Stimulated activated naive CD4-positive, alpha-beta T cell (primary cell): ENCODE measurements at places on chromosomes 6 and 20.

- no peak for DNase-seq
Observed at GRCh38 chr20:63215101-63216040, 560 bp downstream of the YTHDF1 start.

GRCh38 chr6:71478834-71479541 lies 190.4 kb downstream of the OGFRL1 start:
- DNase-seq, result no peak

DNA sequence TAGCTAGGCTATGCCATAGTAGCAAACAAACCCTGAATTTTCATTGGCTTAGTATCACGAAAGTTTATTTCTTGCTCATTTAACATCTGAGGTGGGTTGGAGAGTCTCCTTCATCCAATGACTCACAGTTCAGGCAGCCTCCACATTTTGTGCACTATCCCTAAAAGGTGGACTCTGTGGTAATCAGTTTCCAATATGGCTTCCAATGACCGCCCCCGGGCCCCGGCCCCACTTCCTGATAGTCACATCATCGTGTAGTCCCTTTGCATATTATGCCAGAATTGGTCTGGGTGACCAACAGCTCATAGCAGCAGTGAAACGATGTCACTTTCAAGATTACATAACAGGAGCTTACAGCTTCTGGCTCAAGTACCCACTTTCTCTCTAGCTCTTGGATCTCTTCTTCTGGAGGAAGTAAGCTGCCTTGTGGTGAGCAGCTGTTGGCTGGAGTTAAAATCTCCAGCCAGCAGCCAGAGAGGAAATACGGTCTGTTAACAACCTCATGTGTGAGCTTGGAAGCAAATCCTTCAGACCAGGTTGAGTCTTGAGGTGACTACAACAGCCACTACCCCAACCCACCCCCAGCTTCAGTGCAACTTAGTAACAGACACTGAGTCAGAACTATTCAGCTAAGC lies 7.8 kb downstream of the HCRTR2 start:
- DNase-seq, result no peak

DNA sequence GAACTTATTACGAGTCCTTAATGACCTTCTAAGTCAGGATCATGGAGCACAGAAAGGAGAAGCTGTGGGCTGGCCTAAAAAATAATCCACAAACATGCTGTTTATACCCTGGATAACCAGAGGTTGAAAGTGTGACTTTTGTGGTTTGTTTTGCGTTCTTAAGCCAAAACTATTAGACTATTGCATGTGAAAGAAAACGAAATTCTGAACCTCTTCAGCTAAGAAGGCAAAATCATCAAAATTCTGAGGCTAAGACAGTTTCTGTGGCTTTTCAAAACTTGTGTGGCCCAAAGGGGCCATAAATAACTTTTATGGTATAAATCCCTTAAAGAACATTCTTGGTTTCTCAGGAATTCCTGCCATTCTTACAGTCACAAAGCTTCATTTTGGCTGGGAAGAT lies 251.0 kb downstream of the UST start:
- DNase-seq, result no peak

DNA sequence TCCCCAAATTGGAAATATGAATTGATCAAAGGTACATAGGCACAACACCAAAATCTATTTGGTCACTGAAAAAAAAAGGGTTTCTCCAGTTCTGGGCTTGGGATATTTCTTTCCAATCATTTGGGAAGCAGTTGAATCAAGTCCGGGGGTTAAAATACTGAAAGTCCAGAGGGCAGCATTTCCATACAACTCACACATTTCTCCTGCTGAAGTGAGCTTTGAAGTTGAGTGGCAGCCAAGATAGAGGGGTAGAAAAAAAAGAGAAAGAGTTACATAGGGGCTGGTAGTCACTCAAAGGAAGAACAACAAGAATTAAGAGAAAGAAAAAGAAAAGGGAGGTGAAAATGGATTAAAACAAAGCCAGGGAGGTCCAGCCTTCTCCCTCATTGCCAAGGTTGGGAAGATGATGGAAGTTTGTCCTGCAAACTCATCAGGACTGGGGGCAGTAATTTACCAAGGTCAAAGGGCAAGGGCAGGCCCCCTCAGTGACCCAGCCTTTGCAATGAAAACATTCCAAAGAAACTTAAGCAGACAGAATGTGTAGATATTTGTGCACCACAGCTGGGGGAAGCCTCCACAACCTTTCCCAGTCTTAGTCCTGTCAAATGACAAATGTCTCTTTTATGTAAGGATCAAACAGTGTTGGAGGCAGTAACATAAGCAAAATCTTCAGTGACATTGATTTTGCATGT lies 525.3 kb upstream of the JARID2 start:
- DNase-seq, result no peak

DNA sequence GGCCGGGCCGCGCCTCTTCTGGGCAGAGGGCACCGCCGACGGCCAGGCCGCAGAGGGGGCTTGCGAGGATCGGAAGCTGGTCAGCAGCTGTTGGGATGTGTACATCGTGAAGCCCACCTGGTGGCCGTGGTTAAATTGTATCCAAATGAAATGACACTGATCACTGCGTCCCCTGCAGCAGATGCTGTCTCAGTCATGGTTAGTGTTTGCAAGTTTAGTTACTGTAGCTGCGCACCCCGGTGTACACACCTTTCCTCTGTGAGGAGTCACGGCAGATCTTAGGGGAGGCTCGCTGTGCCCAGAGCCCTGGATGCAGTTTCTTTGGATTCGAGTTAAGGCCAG lies 653 bp downstream of the NAA20 start:
- peak; percentile 48 for DNase-seq

DNA sequence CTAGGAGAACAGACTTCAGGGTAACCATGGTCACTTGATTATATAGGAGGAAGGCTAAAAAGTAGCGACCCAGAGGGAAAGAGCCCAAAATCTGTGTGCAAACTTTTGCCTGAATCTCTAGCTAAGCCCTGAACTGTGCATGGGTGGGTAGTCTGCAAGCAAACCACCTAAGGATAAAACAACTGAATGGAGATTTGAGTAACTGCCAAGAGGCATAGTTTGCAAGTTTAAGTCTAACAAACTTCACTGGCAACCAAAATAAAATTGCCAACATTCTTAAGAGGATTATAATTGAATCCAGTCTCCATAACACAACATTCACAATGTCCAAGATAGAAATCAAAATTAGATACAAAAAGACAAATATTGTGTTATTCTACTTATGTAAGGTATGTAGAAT lies 192.0 kb upstream of the PLN start:
- DNase-seq, result no peak

- DNase-seq, result no peak
Observed at GRCh38 chr6:16851044-16851540, 89.8 kb upstream of the ATXN1 start.

DNA sequence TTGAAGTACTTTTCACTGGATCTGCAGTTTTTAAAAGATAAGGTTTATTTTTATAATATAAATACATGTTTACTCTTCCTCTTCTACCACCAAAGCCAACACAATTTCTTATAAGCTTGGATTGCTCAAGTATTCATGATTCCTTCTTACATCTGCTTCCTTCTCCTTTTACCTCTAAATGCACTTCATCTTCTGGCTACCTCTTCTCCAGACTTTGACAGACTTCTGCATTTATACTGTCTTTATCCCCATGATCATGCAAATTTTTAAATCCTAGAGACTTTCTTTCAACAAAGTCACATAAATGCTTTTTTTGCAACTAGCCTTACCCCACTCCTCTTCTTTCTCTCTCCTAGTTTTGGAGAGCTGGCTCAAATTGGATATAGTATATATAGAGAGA lies 142.9 kb downstream of the TFAP2B start:
- DNase-seq, result no peak

GRCh38 chr6:102686461-102686860 lies 1293.0 kb downstream of the GRIK2 start:
- no peak for DNase-seq

- peak; percentile 41 for DNase-seq
Observed at GRCh38 chr20:62122654-62123449, 577 bp downstream of the LSM14B start.

GRCh38 chr6:144999127-144999526 lies 714.0 kb downstream of the UTRN start:
- DNase-seq, result no peak

GRCh38 chr6:116580198-116580597 lies 8.9 kb downstream of the RWDD1 start:
- no peak for DNase-seq

- no peak for DNase-seq
Observed at GRCh38 chr20:43365691-43366090, 92.0 kb upstream of the SRSF6 start.

GRCh38 chr6:26269531-26270485 lies 95.2 kb upstream of the BTN3A2 start:
- no peak for DNase-seq

GRCh38 chr6:17740559-17741220 lies 34.0 kb upstream of the NUP153 start:
- DNase-seq, result no peak

DNA sequence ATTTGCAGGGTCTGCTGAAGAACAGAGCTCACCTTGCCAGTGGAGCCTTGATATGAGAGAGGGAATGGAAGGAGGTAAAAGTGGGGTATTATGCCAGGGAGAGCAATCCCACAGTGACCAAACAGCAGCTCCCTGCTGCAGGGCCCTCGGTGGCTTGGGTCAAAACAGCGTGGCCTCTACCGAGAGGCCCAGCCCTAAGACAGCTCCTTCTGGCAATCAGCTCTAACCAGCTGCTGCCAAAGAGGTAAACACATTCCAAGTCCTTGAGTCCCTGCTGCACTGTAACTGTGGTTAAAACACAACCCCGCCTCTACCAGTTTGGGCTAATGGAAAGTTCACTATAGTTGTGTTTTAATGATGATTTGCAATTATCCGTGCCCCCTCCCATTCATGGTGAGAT lies 1.4 kb upstream of the DAAM2 start:
- no peak for DNase-seq

GRCh38 chr20:15863735-15864134 lies 709.5 kb downstream of the KIF16B start:
- DNase-seq, result no peak

DNA sequence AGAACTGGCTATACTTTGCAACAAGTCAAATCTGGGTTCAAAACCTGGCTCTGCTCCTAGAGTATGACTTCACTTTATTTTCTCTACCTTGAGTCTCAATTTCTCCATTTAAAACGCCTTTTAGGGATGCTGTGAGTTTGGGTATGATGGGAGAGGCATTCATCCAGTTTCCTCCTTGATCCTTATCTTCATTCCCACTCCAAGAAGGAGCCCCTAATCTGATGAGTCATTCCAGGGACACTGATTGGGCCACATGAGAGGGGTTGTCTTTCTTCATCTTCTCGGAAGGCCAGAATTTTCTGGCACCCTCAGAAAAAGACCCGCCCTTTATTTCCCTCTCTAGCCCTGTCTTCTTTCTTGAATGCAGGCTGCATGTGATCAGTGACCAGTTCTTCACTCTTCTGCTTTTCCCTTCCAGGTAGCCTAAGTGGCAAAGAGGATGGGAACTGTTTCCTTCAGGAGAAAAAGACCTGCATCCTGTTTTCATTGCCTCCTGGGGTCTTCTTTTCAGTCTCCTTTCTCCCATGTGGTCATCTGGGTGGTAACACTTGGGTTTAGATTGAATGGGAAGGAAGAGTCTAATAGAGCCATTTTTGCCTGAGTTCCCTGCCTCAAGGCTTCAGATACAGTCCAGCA lies 32.1 kb upstream of the PNRC1 start:
- no peak for DNase-seq

- no peak for DNase-seq
Observed at GRCh38 chr6:15290962-15291704, 45.3 kb downstream of the JARID2 start.

DNA sequence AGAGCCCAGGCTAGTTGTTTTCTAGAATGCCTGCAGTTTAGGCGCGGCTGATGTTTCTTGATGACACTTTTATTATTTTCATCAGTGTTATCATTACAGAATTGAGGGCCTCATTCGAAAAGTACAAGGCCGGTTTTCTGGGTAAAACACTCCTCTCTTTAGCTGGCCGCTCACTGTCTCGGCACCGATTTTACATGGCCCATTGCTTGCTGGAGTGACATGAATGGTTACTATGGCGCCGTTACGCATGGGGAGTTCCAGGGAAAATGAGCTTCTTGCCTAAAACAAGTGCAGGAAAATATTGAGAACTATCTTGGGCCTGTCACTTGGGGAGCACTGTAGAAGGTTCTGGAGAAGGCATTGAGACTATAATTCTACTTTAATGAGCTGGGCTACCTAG lies 317.8 kb downstream of the CDH4 start:
- DNase-seq, result no peak

- DNase-seq, result no peak
Observed at GRCh38 chr6:99282479-99283062, 66.9 kb downstream of the FAXC start.
